ENCODE measurements at places on chromosomes 12 and 14.

DNA sequence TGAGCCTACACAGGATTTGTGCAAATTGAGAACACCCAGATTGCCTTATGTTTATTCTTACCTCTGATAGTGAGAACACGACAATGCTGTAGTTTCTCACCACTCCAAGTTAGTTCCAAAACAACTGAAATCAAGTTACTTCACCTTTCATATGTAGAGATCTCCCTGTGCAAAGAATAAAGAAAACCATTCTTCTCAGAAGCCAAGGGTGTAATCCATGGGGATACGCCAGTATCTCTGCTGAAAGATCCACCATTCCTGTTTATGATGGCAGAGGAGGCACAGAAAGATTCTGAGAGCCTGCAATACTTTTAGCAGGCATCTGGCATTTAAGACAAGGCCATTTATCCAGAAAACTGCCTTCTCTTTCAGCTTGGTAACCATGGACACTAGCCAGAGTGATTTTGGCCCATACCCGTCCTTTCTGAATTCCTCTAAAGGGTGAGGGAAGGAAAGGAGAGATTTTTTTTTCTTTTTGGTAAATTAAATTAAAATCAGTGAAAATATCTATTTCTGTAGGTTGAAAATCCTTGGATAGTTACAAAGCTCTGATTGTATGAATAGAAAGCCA lies 355.4 kb upstream of the FAR2 start:
- ATAC-seq = no peak

GRCh38 chr12:62129291-62129690 lies 130.9 kb upstream of the USP15 start:
- no peak for ATAC-seq

- ATAC-seq = peak; percentile 49
Measured at GRCh38 chr12:47078733-47079467, 521 bp upstream of the PCED1B start.

DNA sequence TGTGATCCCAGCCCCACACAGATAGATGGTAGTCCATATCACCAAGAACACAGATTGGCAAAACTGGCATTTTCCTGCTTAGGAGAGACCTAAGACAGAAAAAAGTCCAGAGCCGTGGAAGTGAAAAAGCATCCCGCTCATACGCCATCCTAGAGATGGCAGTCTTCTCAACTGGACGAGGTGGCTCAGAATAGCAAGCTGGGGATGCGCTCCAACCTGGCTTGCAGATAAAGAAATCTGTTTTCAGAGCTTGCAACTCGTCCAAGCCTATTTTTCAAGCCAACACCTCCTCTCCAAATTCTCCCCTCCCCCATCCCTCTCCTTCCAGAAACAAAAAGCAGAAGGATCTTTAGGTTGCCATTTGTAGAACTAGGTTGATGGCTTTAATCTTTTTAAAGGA lies 74.3 kb upstream of the OTX2 start:
- no peak for ATAC-seq

- no peak for ATAC-seq
Measured at GRCh38 chr12:4947253-4947652, 37.5 kb downstream of the KCNA1 start.

DNA sequence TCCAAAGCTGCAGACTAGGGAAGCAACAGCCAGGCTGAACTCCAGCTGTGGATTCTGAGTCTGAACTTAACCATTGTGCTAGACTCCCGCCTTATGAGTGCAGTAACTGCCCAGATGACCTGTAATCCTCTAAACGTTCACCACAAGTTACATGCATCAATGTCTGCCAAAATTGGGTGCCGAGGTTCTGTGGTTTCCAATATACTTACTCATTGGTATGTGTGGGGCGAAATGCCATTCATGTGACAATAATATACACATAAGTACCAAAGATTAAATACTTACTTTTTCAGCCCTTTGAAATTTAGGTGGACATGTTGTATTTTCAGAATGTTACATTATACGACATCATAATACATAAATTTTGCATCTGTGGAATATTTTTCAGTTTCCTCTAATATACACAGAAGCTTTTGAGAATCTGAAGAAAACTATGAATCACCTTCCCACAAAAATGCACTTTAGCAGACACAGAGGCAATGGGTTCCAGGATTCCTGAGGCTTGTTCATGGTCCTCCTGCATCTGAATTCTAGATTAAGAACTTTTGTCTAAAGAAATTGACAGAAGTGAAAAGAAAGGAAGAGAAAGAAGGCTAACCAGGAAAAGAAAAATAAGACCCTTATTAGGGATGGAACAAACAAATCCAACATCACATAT lies 31.7 kb downstream of the GRIP1 start:
- ATAC-seq = no peak
